Cerebellar nuclear complex (tissue), 1 donor: ENCODE measurements at places on chromosomes 11 and 22.

GRCh38 chr22:45286854-45287551, 2.3 kb downstream of the UPK3A start:
- DNase-seq: no peak

GRCh38 chr11:824292-824880, 3.3 kb upstream of the CRACR2B start:
- no peak for DNase-seq

DNA sequence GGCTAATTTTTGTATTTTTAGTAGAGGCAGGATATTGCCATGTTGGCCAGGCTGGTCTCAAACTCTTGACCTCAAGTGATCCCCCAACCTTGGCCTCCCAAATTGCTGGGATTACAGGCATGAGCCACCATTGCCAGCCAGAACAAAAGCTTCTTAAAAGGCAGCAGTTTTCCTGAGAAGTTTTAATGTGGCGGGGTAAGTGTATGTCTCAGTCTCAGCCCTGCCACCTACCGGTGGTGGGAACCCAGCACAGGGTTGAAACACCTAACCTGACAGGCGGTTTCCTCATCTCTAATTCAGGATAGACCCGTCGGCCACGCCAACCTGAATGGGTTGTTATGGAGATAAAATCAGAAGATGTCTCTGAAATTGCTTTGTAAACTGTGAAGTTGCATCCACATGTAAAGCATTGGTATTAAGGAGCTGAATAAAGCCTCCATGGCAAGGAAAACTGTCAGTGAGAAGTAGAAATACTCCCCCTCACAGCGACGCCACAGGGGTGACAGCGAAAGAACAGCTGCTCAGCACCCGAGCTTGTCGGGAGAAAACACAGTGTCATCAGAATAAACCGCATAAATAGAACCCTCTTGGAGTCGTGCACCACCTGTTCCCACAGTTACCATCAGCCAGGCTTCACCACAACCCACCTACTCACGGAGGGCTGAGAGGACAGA, 165.9 kb upstream of the NCAM1 start:
- DNase-seq: no peak

DNA sequence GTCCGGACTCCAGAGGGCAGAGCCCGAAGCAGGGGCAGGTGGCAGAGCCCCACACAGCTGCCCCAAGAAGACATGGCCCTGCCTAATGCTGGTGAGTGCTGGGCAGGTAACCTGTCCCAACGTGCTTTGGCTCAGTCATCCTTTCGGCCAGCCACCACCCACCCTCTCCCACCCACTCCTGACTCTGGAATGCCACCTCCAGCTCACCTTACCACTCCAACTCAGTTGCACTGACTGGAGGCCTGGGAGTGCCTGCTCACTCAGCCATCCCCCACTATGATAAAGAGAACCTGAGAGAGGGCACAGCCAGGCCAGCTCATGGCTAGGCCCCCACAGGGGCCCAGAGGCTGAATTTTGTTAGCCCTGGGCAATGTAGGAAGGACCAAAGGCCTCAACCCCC, 53.8 kb upstream of the MPEG1 start:
- DNase-seq: no peak

DNA sequence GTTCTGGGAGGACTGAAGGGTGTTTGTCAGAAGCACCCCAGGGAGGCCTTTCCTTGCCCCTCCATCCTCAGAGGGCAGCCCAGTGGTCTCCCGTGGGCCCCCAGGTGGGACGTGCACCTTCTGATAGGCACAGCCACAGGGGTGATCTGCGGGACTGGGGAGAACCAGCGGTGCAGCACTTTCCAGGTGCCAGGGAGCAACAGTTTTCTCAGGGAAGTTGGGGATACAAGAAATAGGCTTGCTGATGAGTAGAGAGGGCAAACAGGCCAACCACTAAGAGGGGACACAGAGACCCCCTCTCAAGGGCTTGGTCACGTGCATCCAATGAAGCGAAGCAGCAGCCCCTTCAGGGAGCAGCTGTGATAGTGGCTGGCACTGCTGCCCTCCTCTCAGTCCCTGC, 107.1 kb upstream of the BID start:
- no peak for DNase-seq

DNA sequence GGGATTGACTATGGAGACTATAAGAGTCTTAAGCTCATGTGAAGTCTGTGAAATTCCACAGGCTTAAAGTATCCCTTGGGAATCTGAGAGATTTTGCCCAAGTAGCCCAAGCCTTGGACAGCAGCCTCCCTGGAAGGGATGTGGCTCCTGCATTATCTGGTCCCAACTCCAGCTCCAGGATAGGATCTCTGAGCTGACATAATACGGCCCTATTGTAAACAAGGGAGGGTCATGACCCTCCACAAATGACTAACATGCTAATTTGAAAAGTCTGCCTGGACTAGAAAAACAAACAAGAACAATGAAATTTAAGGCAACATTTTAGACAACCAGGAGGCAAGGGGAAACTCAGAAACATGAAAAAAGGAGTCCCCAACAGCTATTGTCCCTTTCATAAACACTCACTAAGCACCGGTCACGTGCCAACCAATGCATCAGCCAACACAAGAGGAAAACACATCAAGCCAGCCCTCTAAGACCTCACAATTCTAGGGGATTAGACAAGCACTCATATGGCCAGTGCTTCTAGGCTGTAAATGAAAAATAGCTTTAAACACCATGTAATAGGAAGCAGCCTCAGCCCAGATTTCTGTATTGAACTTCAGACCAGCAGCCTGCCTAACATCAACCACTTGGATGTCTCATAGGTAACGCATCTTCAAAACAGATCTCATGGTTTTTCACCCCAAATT, 101.2 kb upstream of the TIMP3 start:
- DNase-seq: no peak

DNA sequence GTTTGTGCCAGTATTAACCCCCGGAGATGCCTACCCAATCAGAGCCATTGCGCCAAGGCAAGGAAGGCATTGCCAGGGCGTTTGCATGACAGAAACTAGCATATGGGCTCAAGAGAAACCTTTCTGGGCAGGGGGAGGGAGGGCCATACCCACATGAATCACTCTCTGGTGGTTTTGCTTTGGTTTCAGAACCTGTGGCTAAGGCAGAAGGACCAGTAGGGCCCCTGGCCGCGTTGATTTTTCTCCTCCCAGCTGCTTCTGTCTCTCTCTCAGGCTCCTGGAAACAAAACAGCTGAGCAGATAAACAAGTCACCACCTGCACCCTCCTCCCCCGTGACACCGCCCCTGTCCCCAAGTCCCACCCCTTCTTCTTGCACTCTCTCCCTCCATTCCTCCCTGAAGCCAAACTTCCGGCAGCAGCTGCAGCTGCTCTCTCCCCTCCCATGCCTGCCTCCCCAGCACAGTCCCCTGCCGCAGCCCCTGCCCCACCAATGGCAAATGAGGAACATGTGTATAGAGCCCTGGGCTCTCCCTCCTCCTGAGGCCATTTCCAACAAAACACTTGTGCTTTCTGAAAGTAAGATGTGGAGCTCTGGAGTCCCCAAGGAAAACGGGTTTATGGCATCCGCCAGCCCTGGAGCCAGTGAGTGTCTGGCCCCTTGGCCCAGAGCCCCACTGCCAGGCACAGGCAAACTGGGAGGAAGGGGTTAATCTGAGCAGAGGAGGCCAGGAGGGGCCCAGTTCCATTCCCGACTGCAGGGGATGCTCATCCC, 39.0 kb upstream of the ADA2 start:
- no peak for DNase-seq

- DNase-seq: no peak
Observed at GRCh38 chr11:120136356-120136755, 1.6 kb downstream of the TRIM29 start.

GRCh38 chr11:30488304-30488998, 97.7 kb downstream of the MPPED2 start:
- no peak for DNase-seq

- no peak for DNase-seq
Observed at GRCh38 chr11:60367009-60367408, 11.3 kb upstream of the MS4A7 start.

- DNase-seq: no peak
Observed at GRCh38 chr22:20437613-20438426, at the start of gene SCARF2. Gene SCARF2, minus strand, starts transcription at chr22:20437825. Its CDS starts 71 bp downstream, at chr22:20437754.

GRCh38 chr22:25012741-25013143, 60.2 kb downstream of the KIAA1671 start:
- DNase-seq: no peak

- no peak for DNase-seq
Observed at GRCh38 chr11:108647387-108647700, 17.5 kb upstream of the DDX10 start.

- DNase-seq: no peak
Observed at GRCh38 chr11:94521684-94522083, 9.4 kb downstream of the C11orf97 start.
